ENCODE measurements at places on chromosomes 6 and 20. TPM values are rescaled to one million over a fixed set of nuclear protein-coding genes. Genes with fewer than 3 reads are reported as not detected.

PRDM13 gene
- total RNA-seq, result not detected

TCP11 gene
- 0.50 TPM for total RNA-seq

DNA sequence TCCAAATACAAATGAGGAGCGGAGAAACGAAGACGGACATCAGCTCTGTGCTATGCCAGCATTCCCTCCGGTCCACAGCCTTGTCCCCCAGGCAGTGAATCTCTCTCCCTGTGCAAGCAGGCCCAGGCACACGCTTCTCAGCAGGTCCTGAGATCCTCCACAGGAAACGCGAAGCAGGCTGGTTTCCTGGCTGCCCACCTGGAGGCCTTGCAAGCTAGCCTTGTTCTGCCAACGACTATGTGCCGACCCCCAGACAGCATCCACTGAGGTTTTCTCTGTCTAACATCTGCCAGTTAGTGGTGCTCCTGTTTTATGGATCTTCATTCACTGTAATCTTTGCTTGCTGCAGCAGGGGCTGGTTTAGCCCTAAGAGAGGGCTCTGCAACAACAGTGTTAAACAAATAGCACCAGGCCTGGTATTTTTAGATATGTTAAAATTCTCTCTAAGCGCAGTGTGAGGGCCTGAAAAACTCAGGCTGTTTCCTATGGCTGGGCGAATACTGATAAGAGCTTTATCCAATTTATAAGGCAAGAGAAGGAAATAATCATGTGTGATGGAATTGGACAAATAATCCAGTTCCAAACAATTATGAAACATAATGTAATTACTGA is 386.0 kb upstream of the ARID1B start:
- no peaks in the 10 kb centered on the region for H3K4me1 ChIP-seq
- no peak overlapping the region for H3K27ac ChIP-seq
- H3K36me3 ChIP-seq, result no peaks in the 10 kb centered on the region

DNA sequence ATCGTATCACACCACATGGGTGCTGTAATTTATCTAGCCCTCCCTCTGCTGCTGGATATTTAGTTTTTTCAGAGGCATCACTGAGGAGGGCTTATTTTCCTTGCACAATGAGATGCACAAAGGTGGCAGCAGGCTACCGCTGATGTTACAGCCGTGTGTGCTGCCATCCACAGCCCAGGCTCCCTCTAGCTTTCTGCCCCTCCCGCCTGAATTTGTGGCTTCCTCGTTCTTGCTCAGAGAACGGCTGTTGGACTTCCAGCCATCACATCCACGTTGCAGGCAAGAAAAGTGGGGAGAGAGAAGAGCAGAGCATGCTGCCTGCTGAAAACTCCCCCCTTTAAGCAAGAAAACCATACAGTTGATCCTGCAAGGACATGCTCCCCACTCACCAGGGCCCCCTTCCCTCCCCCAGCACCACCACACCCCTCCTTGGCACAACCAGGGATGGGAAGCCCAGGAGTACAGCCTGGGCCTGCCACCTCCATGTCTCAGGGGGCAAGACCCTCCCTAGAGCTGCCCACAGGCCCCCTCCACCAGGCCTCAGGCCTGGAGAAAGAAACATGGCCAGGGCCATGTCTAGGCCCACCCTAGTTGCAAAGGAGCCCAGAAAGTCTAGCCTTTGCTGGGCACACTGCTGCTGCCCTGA is 102.6 kb downstream of the MRPL14 start:
- peaks cover 4% of the 10 kb centered on the region for H3K4me1 ChIP-seq
- no peaks in the 10 kb centered on the region for H3K27me3 ChIP-seq
- no peak overlapping the region for H3K4me3 ChIP-seq
- no peak for DNase-seq
- H3K27ac ChIP-seq, result no peak overlapping the region
- no peaks in the 10 kb centered on the region for H3K36me3 ChIP-seq

- DNase-seq, result no peak
- no peaks in the 10 kb centered on the region for H3K27me3 ChIP-seq
- no peaks in the 10 kb centered on the region for H3K36me3 ChIP-seq
- no peak overlapping the region for H3K4me3 ChIP-seq
- no peaks in the 10 kb centered on the region for H3K4me1 ChIP-seq
Measured at GRCh38 chr6:33757906-33758305, 11.2 kb upstream of the IP6K3 start.

DNA sequence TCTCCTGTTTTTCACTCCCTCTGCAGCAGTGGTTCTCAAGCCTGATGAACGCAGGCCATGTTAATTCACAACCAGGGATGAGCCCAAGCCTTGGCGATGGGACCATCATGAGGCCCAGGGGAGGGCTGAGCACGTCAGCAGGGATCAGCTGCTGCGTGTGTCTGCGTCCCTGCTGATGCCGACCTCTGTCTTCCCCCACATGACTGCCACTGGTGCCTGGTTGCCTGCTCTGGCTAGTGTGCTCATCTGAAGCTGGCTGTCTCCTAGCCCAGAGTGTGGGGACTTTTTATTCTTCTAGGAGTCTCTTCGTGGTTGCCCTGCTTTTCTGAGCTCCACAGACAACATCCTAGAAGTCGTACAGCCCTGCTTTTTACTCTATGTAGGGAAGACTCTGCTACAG is 40.8 kb upstream of the KCNK16 start:
- no peak for DNase-seq
- H3K27ac ChIP-seq, result no peak overlapping the region

DNA sequence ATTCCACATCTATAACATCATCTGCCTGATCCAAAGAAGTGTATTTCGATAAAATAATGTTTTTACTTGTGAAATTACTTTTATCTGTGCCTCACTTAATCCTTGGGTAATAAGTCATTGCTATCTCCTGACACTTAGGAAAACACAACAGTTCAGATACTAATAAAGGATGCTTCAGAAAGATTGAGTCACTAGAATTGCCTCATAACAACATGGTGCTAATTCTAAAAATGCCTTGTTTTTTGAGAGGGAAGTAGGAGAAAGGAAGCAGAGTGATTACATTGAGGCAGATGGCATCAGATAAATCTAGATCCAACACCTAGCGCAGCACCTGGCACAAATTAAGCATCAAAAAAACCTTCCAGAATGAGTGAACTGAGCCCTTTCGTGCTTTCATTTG is 69.0 kb downstream of the NCOA7 start:
- H3K4me3 ChIP-seq, result no peak overlapping the region

DNA sequence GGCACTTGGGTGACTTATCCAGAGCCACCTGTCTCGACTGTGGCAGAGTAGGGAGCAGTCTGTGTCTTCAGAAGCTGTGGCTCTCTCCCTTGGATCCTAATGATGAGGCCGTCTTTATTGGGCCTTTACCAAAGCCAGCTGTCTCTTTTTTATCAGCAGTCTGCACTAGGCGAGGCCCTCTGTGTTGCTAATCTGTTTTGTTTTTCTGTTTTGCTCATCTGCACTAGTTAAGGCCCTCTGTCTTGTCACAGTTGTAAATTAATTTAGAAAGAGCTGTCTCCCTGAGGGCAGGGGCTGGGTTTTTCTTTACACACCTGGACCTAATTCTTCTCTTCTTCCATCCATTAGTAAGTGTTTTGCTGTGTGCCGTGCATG is 45.0 kb downstream of the CDS2 start:
- H3K27ac ChIP-seq, result no peak overlapping the region
- H3K4me1 ChIP-seq, result peaks cover 12% of the 10 kb centered on the region
- no peaks in the 10 kb centered on the region for H3K36me3 ChIP-seq
- DNase-seq, result no peak
- H3K27me3 ChIP-seq, result no peaks in the 10 kb centered on the region
- H3K4me3 ChIP-seq, result no peak overlapping the region

DNA sequence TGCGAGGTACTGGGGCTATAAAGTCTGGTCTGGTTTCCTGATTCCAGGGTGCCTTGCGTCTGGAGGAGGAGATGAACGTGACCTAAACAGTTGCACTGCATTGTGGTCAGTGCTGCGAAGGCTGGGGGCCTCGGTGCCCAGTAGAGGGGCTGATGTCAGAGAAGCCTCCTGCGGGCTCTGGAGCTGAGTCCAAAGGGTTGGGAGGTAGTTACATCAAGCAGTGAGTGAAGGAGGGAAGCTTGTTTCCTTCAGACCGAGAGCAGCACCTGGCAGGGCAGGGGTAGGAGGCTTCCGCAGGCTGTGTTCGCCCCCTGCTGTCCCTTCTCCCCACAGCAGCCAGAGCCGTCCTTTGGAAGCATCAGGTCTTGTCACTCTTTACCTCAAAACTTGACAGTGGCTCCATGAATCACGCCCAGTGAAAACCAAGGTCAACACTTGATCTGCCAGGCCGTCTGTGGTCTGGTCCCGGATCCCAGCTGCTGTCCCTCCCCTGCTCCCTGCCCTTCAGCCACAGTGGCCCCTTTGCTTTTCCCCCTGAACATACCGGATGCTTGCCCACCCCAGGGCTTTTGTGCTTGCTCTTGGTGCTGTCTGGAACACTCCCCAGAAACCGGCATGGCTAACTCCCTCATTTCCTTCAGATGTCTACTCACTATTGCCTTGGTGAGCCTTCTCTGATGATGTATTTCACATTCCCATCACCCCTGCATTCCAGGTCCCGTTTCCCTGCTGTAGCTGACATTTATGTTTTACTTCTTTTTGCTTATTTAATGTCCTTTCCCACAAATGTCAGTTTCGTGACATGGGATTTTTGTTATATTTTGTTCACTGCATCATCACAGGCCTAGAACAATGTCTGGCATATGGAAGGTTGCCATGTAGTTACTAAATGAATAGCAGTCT is 7.0 kb downstream of the DYNLRB1 start:
- no peaks in the 10 kb centered on the region for H3K36me3 ChIP-seq
- peaks cover 18% of the 10 kb centered on the region for H3K4me1 ChIP-seq
- no peak overlapping the region for H3K4me3 ChIP-seq
- no peak overlapping the region for H3K27ac ChIP-seq

DNA sequence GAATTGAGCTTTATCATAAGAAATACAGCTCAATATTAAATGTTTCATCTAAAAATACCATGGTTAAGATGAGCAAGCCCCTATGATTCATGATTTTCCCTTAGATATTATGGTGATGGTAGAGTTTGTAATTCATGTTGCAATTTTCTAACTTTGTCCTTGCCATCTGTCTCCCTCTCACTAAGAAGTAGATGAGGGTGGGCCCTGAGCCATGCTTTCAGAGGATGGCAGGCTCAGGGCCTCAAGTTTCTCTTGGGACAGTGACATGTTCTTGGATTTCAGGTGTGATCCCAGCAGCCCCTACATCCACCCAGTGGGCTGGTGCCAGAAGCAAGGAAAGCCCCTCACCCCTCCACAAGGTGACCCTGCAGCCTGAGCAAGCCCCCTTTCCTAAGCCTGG is 25.6 kb downstream of the L3MBTL1 start:
- H3K4me3 ChIP-seq, result no peak overlapping the region
- no peak for DNase-seq
- H3K36me3 ChIP-seq, result no peaks in the 10 kb centered on the region
- H3K4me1 ChIP-seq, result no peaks in the 10 kb centered on the region
- H3K27me3 ChIP-seq, result no peaks in the 10 kb centered on the region

DNA sequence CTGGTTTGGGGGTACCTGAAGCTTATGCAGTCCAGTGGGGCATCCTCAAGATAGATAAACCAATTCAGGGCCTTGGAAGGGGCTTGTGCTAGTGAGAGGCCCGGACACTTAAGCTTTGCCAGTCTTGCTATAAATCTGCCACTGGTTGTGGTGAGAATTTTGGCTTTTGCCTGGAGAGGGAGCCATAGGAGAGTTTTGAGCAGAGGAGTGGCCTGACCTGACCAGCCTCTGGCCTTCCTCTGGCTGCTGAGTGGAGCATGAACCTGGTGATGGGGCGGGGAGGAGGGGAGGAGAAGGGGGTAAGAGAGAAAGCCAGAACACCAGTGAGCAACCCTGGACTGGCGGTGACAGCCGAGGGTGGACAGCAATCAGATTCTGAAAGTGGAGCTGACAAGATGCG is 7.1 kb downstream of the TMEM74B start:
- no peaks in the 10 kb centered on the region for H3K4me1 ChIP-seq
- DNase-seq, result no peak
- no peaks in the 10 kb centered on the region for H3K36me3 ChIP-seq
- no peaks in the 10 kb centered on the region for H3K27me3 ChIP-seq

- H3K27ac ChIP-seq, result no peak overlapping the region
- no peaks in the 10 kb centered on the region for H3K4me1 ChIP-seq
- H3K4me3 ChIP-seq, result no peak overlapping the region
- no peak for DNase-seq
- H3K27me3 ChIP-seq, result no peaks in the 10 kb centered on the region
Measured at GRCh38 chr6:94272327-94272726, 853.0 kb upstream of the EPHA7 start.

GRCh38 chr6:91802431-91802830 is 1215.6 kb upstream of the MAP3K7 start:
- no peaks in the 10 kb centered on the region for H3K4me1 ChIP-seq
- no peaks in the 10 kb centered on the region for H3K36me3 ChIP-seq

DNA sequence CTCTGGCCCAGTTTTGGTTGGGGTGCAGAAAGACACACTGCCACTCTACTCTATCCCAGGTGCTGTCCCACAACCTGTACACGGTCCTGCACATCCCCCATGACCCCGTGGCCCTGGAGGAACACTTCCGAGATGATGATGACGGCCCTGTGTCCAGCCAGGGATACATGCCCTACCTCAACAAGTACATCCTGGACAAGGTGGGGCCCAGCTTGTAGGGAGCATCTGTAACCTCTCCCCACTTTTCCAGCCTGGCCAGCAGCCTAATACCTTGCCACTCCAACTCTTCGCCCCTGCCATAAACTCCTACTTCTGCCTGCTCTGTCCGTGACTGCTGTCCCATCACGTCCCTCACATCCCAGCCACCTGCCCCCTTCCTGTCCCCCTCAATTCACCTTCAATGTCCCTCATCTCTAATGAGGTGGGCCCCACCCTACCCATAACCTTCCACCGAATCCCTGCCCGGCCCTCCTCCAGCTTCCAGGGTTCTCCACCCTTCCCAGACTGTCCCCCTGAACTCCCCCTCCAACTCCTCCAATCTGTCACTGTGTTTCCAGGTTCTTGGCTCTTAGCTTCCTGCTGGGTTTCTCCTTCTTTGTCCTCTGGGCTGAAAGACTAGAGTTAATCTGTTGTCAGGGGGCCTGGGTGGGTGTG is 12.1 kb downstream of the DEF6 start:
- H3K4me3 ChIP-seq, result no peak overlapping the region
- no peaks in the 10 kb centered on the region for H3K4me1 ChIP-seq
- H3K36me3 ChIP-seq, result no peaks in the 10 kb centered on the region
- DNase-seq, result no peak
- H3K27me3 ChIP-seq, result no peaks in the 10 kb centered on the region

DNA sequence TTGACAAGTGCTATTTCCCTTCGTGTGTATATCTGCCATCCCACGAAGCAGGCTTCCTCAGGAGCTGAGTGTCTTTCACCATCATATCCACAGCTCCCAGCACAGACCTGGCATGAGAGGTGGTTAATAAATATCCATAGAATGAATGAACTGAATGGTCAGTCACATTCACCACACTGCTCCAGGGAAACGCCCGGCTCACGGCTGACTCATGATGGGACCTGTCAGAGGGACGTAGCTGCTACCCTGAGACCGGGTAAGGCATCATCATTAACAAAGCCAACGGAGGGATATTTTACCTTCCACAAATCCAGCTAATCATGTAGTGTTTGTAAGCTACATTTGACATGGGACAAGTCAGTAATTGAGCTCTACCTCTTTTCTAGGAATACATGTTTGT is 12.5 kb downstream of the AGPAT4 start:
- H3K36me3 ChIP-seq, result no peaks in the 10 kb centered on the region
- no peak overlapping the region for H3K4me3 ChIP-seq
- DNase-seq, result no peak
- no peaks in the 10 kb centered on the region for H3K4me1 ChIP-seq

Measured in ovary (tissue), 10 donors.